ENCODE measurements at places on chromosomes 3 and 15. TPM values are rescaled to one million over a fixed set of nuclear protein-coding genes. Genes with fewer than 3 reads are reported as not detected.
A peak's percentile ranks its signal among the peaks of the same experiment; 100 is the strongest.

A4GNT gene
- not detected for polyA plus RNA-seq

GRCh38 chr15:100689131-100689899 lies 86.9 kb downstream of the ASB7 start:
- no peak overlapping the region for H3K4me3 ChIP-seq
- H3K36me3 ChIP-seq: no peaks in the 10 kb centered on the region
- no peak overlapping the region for H3K27ac ChIP-seq
- DNase-seq: no peak
- H3K4me1 ChIP-seq: no peaks in the 10 kb centered on the region

- DNase-seq: no peak
- no peak overlapping the region for H3K4me3 ChIP-seq
- H3K27ac ChIP-seq: no peak overlapping the region
- no peaks in the 10 kb centered on the region for H3K36me3 ChIP-seq
These were observed 418.8 kb downstream of the MAGI1 start for GRCh38 chr3:65619888-65620287.

DNA sequence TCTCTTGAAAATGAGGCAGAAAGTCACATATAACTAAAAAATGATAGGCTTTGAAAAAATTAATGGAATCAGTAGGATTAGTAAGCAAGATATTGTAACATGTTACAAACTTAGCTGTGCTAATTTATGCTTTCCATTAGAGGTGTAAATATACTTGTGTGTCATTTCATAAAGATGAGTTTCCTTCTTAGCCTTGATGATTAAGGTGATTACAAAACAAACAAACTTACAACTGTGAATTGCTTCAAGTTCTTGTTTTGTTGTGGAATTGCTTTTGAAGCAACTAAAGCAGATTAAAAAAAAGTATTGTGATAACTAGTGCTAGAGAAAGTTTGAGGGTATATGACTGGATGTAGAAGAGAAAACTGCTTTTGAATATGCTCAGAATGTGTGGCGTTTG lies 87.9 kb downstream of the DIPK2A start:
- no peaks in the 10 kb centered on the region for H3K4me1 ChIP-seq
- no peaks in the 10 kb centered on the region for H3K36me3 ChIP-seq
- no peaks in the 10 kb centered on the region for H3K27me3 ChIP-seq
- no peak for DNase-seq

DNA sequence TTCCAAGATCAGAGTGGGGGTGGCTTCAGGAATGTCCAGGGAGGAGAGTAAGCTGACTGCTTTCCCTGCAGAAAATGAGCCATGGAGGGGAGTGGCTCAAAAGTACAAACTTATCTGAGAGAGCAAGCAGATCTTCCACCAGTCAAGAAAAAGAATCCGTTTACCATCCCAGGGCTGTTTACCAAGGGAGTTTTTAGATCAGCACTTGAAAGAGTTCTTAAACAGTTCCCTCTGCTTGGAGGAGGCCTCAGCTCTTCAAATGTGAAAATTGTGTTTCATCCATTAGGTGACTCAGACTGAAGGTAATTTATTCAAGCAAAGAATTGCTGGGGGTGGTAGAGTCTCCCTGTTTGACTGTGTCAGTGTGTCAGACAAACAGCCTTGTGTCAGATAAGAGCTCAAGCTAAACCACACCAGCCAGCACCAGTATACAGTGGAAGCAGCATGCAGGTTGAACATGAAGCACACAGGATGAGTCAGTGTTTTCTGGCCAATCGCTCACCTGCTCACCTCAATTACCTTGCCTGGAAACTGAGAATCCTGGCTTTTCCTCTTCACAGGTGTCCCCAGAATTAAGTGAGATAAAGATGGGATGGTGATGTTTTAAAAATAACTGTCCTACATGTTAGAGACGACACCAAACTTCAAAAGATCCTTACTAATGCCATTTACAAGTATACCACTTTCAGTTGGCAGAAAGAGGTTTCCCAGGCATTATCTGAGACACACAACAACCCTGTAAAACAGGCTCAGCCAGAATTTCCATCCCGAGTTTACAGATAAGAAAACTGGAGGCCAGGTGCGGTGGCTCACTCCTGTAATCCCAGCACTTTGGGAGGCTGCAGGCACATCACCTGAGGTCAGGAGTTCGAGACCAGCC lies 21.7 kb downstream of the SH3BP5 start:
- H3K27ac ChIP-seq: peak overlapping the region; percentile 11
- H3K4me3 ChIP-seq: no peak overlapping the region
- DNase-seq: peak; percentile 54
- peaks cover 3% of the 10 kb centered on the region for H3K36me3 ChIP-seq
- no peaks in the 10 kb centered on the region for H3K27me3 ChIP-seq

- no peaks in the 10 kb centered on the region for H3K27me3 ChIP-seq
- H3K27ac ChIP-seq: no peak overlapping the region
- no peak overlapping the region for H3K4me3 ChIP-seq
- DNase-seq: no peak
- H3K4me1 ChIP-seq: no peaks in the 10 kb centered on the region
These were observed 35.3 kb upstream of the SEMA4B start for GRCh38 chr15:90165659-90166489.

All from CD4-positive, alpha-beta memory T cell (primary cell).